ENCODE measurements at places on chromosomes 11 and 22.
A peak's percentile ranks its signal among the peaks of the same experiment; 100 is the strongest.

GRCh38 chr11:72426103-72426757 lies 8.1 kb downstream of the CLPB start:
- no peak for DNase-seq

- DNase-seq: peak; percentile 70
Observed at GRCh38 chr11:128848815-128849455, 18.2 kb downstream of the KCNJ1 start.

DNA sequence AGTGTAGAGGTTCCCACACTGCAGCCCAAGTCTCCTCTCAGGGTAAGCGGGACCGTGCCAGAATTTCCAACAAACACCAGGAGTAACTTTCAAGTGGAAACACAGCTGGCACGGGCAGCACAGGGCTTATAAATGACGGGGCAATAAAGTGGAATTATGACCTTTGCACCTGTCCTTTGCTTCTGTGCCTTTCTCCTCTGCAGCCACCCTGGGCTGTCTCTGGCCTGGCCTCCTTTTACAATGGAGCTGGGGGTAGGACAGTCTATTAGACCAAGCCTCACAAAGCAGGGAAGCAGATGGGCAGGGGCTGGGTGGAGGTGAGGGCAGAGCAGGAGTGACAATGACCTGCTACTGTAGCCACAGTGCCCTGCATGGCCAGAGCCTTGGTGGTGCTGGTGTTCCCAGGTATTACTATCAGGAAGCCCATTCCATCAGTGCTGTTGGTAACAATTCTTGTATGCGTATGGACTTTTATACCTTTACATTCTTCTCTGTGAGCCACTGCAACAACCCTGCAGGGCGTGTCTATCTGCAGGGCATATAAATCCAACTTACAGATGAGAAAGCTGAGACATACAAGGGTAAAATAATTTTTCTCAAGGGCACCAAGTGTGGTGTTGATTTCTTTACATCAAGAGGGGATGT lies 387.8 kb downstream of the CTTN start:
- DNase-seq: no peak

- no peak for DNase-seq
Observed at GRCh38 chr11:9280655-9281301, 15.6 kb upstream of the DENND5A start.

DNA sequence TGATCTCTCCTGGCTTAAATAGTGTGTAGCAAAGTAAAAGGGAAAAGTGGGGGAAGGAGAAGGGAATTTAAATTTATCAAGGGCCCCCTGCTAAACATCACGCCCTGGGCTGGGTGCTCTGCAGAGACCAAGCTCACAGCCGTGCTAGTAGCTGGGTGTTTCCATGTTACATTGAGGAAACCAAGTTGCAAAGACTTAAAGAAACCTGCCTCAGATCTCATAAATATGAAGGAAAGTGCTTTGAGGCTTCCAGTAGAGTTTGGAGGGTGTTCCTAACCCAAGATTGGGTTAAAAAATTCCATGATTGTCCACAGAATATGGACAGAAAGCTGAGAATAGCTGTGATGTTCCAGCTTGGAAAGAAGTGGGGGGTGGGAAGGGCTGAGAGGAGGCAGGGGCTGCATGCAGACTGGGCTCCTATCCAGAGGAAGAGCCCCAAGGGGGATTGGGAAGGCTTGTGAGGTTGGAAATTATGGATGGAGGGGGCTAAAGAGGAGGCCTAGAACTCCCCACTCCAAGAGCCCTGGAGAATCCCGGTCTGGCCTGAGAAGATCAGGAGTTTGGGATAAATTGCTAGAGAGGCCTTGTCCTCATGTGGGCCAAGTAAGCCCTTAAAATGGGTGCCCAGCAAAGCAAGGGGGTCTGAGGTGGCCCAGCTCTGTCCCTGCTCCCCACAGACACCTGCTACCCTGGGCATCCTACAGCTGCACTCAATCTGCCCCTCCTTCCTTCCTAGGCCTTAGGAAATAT lies 25.0 kb upstream of the OAF start:
- DNase-seq: no peak

GRCh38 chr22:26041931-26042330 lies 127.3 kb upstream of the SEZ6L start:
- DNase-seq: no peak

- no peak for DNase-seq
Observed at GRCh38 chr11:9347100-9347499, 32.7 kb upstream of the TMEM41B start.

- peak; percentile 69 for DNase-seq
Observed at GRCh38 chr22:34105461-34106062, 185.3 kb upstream of the LARGE1 start.

DNA sequence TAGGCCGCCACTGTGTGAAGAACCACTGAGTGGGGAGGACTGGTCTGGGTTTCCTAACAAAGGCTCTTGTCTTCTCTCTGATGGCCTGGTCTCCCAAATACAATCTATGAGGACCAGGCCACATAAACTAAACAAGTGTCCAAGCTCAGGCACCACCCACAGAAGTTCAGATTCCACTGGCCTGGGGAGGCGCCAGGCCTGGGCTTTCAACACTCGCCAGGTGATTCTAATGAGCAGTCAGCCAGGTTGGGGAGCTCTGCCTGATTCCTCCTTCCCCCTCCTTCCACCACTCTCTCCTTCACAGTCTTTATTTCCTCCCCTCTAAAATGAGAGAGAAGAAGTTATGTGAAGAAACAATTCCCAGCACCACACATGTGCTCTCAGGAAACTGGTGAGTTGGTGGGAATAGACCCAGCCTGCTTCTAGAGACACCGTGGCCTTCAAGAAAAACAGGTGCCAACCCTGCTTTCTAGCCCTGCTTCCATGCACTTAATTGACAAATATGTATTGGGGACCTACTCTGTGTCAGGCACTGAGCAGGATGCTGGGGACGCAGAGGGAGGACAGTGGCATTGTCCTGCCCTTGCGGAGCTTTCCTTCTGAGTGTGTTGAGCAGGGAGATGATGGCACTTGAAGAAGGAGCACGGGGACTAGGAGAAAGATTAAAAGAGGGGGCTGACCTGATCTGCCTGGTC lies 242.5 kb downstream of the TENM4 start:
- no peak for DNase-seq

DNA sequence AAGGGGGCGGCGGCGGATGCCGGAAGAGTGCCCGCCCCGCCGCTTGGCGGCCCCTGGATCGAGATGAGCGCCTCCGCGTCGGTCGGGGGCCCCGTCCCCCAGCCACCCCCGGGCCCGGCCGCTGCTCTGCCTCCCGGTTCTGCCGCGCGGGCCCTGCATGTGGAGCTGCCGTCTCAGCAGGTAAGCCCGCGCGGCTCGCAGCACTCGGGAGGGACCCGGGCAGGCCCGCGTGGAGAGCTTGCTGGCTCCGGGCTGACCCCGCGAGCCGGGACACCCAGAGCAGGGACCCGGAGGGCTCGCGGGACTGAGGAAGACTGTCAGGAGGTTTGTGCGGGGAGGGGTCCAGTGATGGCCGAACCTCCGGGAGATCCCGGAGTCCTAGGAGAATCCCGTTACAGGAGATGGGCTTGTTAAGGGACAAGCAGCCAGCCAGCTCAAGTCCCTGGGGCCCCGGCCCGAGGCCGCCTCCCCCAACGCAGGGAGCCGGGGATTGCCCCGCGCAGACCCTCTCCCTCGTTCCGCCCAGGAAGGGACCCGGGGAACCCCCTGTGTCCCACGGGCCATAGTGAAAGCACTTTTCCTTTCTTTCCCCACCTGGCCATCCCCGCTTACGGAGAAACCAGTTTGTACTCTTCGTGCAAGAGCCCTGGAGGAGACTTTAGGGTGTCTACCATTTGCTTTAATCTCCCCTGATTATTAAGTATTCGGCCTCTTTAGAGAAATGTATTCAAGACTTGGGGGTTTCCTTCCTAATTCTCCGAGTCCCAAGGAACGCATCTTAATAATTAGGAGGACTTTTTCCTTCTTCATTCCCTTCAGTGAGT lies 547 bp downstream of the UVRAG start:
- no peak for DNase-seq

- DNase-seq: no peak
Observed at GRCh38 chr11:95766701-95767100, 22.9 kb downstream of the FAM76B start.

DNA sequence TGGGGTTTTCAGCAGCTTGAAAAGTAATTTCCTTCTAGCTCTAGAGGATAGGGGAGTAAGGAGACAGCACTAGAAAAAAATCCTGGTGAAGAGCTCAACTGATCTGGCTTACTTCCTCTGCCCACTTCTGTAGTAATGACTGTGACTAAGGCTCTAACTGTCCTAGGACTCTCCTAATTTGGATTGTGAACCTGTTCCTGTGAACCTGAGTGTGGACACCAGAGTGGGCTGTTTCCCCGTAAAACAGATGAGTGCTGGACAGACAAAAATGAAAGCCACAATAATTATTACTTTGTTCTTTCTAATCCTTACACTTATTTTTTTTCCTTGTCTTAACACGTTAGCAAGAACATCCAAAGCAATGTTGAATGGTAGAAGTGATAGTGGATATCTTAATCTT lies 154.1 kb downstream of the AASDHPPT start:
- no peak for DNase-seq

- no peak for DNase-seq
Observed at GRCh38 chr22:35478633-35479107, 62.0 kb upstream of the RASD2 start.

- DNase-seq: peak; percentile 68
Observed at GRCh38 chr22:50298937-50299784, 8.3 kb downstream of the PLXNB2 start.

- DNase-seq: no peak
Observed at GRCh38 chr11:94694309-94695060, 73.7 kb upstream of the AMOTL1 start.

GRCh38 chr11:120622189-120622875 lies 110.8 kb downstream of the GRIK4 start:
- DNase-seq: no peak

- DNase-seq: no peak
Observed at GRCh38 chr22:43363315-43364168, 20.4 kb upstream of the SCUBE1 start.

- DNase-seq: peak; percentile 50
Observed at GRCh38 chr22:38455530-38456271, 702 bp upstream of the KCNJ4 start.

DNA sequence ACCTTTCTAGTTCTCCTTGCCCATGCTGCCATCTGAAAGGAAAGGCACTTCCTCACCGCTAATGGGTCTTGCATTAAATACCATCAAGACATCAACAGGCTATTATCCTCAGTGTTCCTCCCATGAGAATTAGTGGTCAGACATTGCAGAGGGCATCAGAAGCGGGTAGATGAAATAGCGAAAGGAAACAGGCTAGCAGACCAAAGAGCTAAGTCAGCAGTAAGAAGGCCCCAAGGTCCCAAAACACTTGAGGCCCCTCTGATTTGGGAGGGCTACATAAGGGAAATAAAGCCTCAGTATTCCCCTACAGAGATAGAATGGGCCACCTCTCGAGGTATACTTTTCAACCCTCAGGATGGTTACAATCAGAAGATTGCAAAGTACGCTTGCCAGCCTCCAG lies 12.9 kb downstream of the KCNJ11 start:
- no peak for DNase-seq

DNA sequence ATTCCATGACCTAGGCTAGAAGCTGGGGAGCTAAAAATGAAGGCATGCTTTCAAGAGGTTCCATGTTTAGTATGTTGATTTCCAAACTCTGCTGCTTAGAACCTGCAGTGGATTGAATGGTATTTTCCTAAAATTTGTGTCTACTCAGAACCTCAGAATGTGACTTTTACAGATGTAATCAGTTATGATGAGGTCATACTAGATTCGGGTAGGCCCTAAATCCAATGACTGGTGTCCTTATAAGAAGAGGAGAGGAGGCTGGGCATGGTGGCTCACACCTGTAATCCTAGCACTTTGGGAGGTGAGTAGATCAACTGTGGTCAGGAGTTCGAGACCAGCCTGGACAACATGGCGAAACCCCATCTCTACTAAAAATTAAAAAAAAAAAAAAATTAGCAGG lies 3.5 kb upstream of the FEZ1 start:
- DNase-seq: no peak

DNA sequence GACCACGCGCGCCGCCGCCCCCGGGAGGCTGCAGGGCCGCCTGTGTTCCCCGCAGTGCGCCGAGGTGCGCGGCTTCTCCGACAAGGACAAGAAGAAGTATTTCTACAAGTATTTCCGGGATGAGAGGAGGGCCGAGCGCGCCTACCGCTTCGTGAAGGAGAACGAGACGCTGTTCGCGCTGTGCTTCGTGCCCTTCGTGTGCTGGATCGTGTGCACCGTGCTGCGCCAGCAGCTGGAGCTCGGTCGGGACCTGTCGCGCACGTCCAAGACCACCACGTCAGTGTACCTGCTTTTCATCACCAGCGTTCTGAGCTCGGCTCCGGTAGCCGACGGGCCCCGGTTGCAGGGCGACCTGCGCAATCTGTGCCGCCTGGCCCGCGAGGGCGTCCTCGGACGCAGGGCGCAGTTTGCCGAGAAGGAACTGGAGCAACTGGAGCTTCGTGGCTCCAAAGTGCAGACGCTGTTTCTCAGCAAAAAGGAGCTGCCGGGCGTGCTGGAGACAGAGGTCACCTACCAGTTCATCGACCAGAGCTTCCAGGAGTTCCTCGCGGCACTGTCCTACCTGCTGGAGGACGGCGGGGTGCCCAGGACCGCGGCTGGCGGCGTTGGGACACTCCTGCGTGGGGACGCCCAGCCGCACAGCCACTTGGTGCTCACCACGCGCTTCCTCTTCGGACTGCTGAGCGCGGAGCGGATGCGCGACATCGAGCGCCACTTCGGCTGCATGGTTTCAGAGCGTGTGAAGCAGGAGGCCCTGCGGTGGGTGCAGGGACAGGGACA lies 2.7 kb downstream of the NLRP6 start:
- DNase-seq: no peak

GRCh38 chr11:134385774-134386565 lies 26.1 kb downstream of the B3GAT1 start:
- no peak for DNase-seq

- no peak for DNase-seq
Observed at GRCh38 chr11:74695705-74696280, 35.4 kb downstream of the CHRDL2 start.

GRCh38 chr11:23490557-23491235 lies 630.4 kb upstream of the CCDC179 start:
- DNase-seq: no peak

DNA sequence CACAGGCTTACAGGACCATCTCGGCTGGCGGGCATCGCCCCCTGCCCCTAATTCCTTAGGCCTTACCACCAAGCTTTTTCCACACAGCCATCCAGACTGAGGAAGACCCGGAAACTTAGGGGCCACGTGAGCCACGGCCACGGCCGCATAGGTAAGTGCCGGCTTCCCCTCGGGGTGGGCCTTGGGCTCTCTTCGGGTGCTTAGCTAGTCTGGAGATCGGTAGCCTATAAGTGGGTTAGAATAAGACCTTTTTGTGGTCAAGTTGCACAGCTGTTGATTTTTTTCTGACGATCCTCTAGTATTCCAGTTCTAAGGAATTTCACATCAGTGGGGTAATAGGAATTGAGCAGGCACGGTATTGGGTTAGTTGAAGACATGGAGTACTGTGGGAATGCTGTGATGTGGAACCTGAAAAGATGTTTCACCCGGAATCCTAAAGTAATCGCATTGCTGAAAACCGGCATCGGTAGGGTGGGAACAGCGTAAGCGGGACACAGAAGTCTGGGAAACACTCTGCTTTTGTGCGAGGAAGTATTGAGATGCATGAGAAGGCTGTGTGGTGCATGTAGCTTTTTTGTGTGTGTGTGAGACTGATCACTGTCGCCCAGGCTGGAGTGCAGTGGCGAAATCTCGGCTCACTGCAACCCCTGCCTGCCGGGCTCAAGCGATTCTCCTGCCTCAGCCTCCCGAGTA lies 669 bp downstream of the RPL27A start:
- DNase-seq: peak; percentile 43

- no peak for DNase-seq
Observed at GRCh38 chr22:36595940-36596339, 67.0 kb upstream of the EIF3D start.

Measured in left cardiac atrium (tissue), 4 donors.